AG20443 (cell line): ENCODE measurements at places on chromosomes 1 and 21.

GRCh38 chr1:23634840-23635651, 56.6 kb upstream of the RPL11 start:
- DNase-seq: peak; percentile 92

- no peak for DNase-seq
Observed at GRCh38 chr1:108152782-108153222, 47.3 kb downstream of the SLC25A24 start.

DNA sequence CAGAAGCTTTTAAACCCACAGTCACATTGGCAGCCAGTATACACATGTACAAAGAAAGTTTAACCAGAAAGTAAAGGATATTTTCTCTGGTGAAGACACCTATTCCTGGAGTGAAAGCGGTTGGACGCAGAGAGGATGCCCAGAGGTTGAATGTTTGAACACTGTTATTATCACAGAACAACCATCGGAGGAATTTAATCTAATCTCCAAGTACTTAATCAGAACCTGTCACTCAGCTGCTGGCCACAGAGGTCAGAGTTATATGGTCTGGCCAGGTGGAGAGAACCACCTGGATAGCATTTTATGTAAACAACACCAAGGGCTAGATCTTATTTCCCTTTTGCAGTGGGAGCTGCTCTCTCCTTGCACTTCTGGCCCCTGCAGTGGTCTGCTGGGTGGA, 29.4 kb downstream of the SPATA46 start:
- DNase-seq: no peak

- DNase-seq: no peak
Observed at GRCh38 chr1:242813490-242814091, 289.1 kb upstream of the PLD5 start.

- DNase-seq: no peak
Observed at GRCh38 chr1:233114860-233115259, 164.4 kb downstream of the NTPCR start.

- peak; percentile 45 for DNase-seq
Observed at GRCh38 chr1:63902844-63903589, 129.2 kb downstream of the ROR1 start.

- DNase-seq: no peak
Observed at GRCh38 chr1:39142401-39143060, 62.0 kb upstream of the MACF1 start.

GRCh38 chr1:201827321-201828216, 1.4 kb upstream of the IPO9 start:
- DNase-seq: no peak

DNA sequence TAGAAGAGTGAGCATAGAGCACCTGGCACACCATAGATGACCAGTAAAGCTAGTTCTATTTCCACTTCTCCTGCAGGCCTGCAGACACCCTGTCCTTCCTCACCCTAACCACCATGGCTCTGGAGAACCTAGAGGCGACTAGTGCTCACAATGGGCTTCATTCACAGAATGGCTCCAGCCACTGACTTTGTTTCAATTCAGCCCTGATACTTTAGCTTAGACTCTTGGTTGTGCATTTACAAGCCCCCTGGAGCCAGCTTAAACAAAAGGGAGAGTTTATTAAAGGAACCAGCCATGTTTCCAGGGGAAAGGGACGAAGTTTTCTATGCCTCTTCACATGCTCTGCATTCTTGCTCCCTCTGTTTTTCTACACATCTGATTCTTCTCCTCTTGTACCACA, 123.7 kb downstream of the NAV1 start:
- DNase-seq: no peak

DNA sequence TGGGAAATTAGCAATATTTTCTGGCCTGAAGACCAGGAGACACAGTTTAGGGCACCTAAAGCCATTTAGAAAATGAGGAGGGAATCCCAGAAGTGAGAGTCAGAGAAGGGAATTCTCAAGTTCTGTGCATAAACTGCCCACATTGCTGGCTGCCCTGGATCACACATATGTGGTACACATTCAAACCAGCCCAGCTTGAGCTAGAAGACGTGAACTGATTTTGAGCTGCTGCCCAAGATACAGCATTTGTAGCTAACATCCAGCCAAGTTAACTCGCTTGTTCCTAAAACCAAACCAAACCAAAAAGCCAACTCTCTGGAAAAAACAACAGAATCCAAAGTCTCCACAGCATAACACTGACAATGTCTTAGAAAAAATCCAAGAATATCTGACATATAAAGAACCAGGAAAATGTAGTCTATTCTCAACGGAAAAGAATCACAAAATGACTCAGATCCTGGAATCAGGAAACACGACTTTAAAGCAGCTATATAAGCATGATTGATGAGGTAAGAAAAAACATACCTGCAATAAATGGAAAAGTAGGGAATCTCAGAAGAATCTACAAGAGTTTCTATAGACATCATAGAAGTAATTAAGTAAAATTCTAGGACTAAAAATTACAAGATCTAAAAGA, 18.2 kb upstream of the QSOX1 start:
- no peak for DNase-seq

- no peak for DNase-seq
Observed at GRCh38 chr1:189432753-189433152, 1044.9 kb downstream of the BRINP3 start.

- DNase-seq: no peak
Observed at GRCh38 chr1:243620096-243620495, 229.9 kb downstream of the AKT3 start.

DNA sequence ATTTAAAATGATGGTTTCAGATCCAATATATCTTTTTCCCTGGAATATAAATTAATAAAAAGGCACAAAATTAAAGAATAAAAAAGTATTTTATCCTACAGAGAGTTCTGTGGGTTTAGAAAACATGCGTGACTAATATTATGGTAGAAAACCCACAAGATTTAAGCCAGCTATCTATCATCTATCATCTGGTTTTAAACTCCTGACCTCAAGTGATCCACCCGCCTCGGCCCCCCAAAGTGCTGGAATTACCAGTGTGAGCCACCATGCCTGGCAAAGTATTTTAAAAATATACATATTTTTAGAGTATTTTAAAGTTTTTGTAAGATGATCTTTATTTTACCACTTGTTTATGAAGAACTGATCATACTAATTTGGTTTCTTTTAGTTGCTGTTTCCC, 79.5 kb downstream of the NRIP1 start:
- no peak for DNase-seq
